SHP77 (cell line): ENCODE measurements at places on chromosomes 2 and 18.

DNA sequence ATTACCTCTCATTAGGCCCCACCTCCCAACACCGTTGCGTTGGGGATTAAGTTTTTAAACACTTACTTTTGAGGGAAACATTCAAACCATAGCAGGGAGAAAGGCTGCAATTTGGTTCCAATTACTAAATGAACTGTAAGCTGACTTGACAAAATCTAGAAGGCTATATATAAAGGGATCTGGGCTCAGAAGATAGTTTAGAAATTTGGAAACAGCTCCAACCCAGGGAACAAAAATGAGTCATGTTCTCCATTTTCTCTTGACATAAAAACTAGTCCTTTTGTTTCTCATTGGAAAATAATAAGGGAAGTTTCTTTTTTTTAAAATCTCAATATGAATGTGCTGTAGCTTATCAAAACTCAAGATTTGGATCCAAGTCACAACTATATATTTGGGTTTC, 17.5 kb downstream of the MOGAT1 start:
- no peak for DNase-seq

GRCh38 chr2:134668821-134669220, 50.0 kb downstream of the TMEM163 start:
- no peak for DNase-seq

GRCh38 chr2:49913025-49913424, 758.7 kb upstream of the FSHR start:
- no peak for DNase-seq

GRCh38 chr2:170073288-170073687, 104.7 kb upstream of the MYO3B start:
- no peak for DNase-seq

DNA sequence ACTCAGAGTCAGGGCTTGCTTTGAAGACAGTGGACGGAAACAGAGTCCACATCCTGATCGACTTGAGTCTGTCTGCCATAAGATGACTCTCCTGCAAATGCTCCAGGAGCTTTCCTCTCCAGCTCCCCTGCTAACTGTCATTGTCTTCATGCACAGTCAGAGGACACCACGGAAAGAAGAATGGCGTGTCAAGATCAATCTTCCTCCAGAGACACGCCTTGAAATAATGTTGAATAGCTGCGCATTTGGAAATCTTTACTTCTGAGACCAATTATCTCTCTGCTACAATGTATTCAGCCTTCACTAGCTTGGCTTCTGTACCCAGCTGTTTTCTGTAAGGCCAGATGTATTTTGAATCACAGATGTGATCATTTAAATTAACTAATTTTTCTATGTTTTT, 457.2 kb downstream of the CDH2 start:
- DNase-seq: no peak

DNA sequence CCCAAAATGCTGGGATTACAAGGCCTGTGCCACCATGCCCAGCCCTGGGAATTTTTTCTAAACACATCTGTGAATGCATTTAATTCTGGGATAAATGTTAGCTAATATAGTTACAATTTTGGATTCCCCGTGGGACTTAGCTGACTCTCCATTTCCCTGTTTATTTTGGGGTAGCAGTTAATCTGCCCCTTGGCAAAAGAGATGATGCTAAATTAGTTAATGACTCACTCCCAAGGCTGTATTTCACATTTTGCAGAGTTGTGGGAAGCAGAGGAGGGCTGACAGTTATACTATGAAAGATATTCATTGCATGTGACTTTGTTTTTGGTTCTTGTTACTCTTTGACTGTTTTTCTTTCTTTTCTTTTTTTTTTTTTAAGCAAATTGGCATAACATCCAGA, 3.2 kb downstream of the MTHFD2 start:
- DNase-seq: no peak

- no peak for DNase-seq
These were observed at the start of gene SLC25A52 for GRCh38 chr18:31760695-31761094. Gene SLC25A52 (minus strand): TSS chr18:31760880. CDS start chr18:31760661, 219 bp downstream.

DNA sequence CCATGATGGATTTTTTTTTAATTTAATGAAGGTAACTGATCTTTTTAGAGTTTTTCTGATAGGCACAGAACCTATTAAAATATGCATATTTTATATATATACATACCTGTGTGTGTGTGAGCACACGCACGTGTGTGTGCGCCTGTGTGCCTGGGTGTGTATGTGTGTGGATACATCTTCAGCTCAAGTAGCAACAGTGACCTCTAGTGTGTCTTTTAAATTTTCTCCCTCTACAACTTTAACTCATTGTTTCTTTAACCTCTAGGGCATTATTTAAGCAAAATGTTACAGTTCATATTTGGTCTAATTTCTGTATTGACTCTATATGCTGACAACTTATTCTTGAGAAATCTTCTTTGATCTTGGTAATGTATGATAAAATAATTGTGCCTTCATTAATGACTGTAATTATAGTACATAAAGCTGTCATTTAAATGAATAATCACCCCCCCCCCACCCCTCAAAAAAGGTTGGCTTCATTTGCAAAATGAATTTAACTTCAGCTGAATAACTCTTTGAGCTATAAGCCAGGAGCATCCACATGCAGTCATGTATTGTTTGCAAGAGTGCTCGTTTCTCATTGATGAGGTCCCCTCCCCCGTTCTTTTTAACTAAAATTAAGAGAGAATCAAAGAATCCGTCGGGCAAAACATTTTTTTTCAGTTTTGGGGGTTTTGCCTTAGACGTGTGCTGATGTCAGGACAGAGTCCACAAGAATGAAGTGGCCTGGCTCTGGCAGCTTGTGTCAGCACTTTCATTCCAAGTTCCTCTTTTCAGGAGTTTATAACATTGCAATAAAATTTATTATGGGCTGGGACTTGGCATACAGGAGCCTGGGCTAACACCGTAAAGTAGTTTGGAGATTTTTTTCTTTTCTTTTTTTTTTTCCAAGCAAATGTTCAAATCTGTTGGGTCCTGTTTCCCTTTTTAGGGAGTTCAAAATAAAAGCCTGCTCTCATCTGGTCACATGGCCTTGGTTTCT, 80.0 kb downstream of the ETAA1 start:
- peak; percentile 49 for DNase-seq

- no peak for DNase-seq
These were observed 84.7 kb downstream of the CDC42EP3 start for GRCh38 chr2:37586663-37587317.

DNA sequence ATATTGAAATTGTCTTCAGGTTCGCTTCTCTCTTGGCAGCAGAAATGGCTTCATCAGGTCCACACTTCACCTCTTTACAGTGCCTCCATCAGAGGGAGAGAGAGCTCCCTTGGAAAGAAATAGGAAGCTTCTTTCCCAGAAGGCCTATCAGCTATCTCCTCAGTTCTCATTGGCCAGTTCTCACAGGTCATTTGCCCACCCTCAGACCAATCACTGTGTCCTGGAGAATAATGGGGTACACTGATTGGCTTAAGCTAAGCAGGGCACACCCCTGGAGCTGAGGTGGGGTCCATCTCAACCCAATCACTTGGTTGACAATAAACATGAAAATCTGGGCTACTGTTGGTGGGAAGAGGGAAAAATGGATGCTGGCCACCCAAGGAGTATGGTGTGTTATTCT, 5.2 kb downstream of the GNLY start:
- no peak for DNase-seq
